ENCODE measurements at places on chromosomes 1 and 21. TPM values are rescaled to one million over a fixed set of nuclear protein-coding genes. Genes with fewer than 3 reads are reported as not detected.
A peak's percentile ranks its signal among the peaks of the same experiment; 100 is the strongest.

GPR61 gene
- not detected for total RNA-seq

ZNF697 gene
- 13.3 TPM for total RNA-seq

TRIM67 gene
- 0.26 TPM for total RNA-seq

VCAM1 gene
- not detected for total RNA-seq

LCA5L gene
- 0.59 TPM for total RNA-seq

- H3K27me3 ChIP-seq = peaks cover 4% of the 10 kb centered on the region
- H3K4me3 ChIP-seq = peak overlapping the region; percentile 85
- no peaks in the 10 kb centered on the region for H3K4me1 ChIP-seq
These were observed 463 bp downstream of the IL12RB2 start for GRCh38 chr1:67308136-67308535.

DNA sequence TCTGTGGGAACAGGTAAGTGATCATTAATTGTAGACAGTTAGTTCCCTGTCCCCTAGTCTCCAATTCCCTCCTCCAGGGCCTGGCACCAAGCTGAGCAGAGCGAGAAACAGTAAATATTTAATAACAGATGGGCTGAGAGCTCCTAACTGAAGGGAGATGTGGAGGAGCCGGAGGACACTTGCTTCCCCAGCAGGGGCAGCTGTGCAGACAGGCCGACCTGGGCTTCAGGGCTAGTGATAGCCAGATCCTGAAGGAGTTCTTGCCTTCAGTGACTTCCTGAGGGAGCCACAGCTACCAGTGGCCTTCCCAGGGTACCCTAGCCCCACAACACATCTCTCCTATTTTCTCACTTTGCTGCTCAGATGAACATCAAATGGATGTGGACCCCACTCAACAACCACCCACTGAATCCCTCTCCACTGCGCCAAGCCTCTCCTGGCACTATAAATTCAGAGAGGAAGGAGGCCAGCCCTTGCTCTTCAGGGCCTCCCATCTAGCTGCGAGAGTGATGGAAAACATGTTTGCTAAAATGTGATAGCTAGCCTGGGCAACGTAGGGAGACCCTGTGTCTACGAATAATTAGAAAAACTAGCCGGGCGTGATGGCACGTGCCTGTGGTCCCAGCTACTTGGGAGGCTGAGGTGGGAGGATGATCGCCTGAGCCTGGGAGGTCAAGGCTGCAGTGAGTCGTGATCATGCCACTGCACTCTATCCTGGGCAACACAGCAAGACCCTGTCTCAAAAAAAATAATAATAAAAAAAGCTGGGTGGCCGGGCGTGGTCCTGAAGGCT lies 26.9 kb upstream of the SYNC start:
- no peak for DNase-seq
- no peaks in the 10 kb centered on the region for H3K36me3 ChIP-seq
- no peak overlapping the region for H3K27ac ChIP-seq
- no peak overlapping the region for H3K4me3 ChIP-seq
- H3K27me3 ChIP-seq = peaks cover 3% of the 10 kb centered on the region
- peaks cover 21% of the 10 kb centered on the region for H3K4me1 ChIP-seq

- peaks cover 7% of the 10 kb centered on the region for H3K4me1 ChIP-seq
- H3K27ac ChIP-seq = no peak overlapping the region
- no peak overlapping the region for H3K4me3 ChIP-seq
- H3K36me3 ChIP-seq = peaks cover 25% of the 10 kb centered on the region
- no peaks in the 10 kb centered on the region for H3K27me3 ChIP-seq
These were observed 23.0 kb downstream of the IPO9 start for GRCh38 chr1:201851949-201852348.

DNA sequence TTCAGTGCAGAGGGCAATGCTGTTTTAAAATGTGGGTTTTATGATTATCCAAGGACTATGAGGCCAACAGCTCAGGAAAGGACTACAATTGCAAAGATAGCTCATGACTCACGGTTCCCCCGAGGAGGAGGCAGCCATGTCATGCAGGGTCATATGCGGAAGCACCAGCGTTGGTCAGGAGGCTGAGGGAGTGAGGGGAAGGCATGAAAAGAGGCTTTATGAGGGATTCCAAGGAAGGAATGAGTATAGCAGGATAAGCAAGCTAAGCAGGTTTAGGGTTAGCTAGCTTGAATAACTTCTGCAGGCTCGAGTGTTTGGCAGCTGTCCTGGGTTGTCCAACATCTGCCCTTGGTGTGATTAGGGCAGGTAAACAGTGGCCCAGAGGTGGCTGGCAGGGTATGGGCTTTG lies 495.1 kb downstream of the SETD4 start:
- no peak for DNase-seq
- H3K4me1 ChIP-seq = no peaks in the 10 kb centered on the region
- no peak overlapping the region for H3K27ac ChIP-seq
- no peak overlapping the region for H3K4me3 ChIP-seq
- peaks cover 1% of the 10 kb centered on the region for H3K27me3 ChIP-seq

GRCh38 chr1:212677136-212677535 lies 22.5 kb downstream of the BATF3 start:
- no peak for DNase-seq
- no peak overlapping the region for H3K27ac ChIP-seq
- H3K27me3 ChIP-seq = peaks cover 2% of the 10 kb centered on the region

GRCh38 chr21:29431680-29432079 lies 133.0 kb downstream of the BACH1 start:
- no peak overlapping the region for H3K4me3 ChIP-seq
- peaks cover 21% of the 10 kb centered on the region for H3K4me1 ChIP-seq
- DNase-seq = no peak
- H3K27ac ChIP-seq = no peak overlapping the region
- peaks cover 4% of the 10 kb centered on the region for H3K27me3 ChIP-seq
- H3K36me3 ChIP-seq = no peaks in the 10 kb centered on the region

DNA sequence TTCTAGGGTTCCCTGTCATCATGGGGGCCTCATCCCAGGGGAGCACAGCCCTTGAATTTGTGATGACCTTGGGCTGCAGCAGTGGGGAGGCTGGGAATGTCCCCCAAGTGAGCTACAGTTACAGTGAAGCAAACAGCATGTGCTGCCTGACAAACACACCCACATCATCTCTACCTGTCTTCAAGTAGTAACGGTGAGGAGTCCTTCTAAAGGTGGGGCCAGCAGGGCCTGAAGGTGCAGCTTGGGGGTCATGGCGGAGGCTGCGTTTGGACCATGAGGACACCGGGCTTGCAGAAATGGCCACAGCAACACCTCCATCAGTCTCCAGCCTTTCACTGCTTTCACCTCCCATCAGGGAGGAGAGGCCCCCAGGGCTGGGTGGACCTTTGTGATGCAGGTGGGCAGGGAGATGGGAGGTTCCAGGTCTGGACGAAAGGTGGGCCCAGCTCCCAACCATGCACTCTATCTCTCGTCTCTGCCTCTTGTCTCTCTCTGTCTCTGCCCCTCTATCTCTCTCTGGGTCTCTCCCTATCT lies 55.7 kb downstream of the WNT9A start:
- peaks cover 11% of the 10 kb centered on the region for H3K27me3 ChIP-seq
- no peak overlapping the region for H3K4me3 ChIP-seq
- DNase-seq = no peak

GRCh38 chr1:171998711-171999110 lies 157.4 kb downstream of the DNM3 start:
- no peaks in the 10 kb centered on the region for H3K36me3 ChIP-seq
- no peak overlapping the region for H3K4me3 ChIP-seq
- H3K4me1 ChIP-seq = no peaks in the 10 kb centered on the region
- no peak overlapping the region for H3K27ac ChIP-seq
- no peaks in the 10 kb centered on the region for H3K27me3 ChIP-seq
- no peak for DNase-seq

DNA sequence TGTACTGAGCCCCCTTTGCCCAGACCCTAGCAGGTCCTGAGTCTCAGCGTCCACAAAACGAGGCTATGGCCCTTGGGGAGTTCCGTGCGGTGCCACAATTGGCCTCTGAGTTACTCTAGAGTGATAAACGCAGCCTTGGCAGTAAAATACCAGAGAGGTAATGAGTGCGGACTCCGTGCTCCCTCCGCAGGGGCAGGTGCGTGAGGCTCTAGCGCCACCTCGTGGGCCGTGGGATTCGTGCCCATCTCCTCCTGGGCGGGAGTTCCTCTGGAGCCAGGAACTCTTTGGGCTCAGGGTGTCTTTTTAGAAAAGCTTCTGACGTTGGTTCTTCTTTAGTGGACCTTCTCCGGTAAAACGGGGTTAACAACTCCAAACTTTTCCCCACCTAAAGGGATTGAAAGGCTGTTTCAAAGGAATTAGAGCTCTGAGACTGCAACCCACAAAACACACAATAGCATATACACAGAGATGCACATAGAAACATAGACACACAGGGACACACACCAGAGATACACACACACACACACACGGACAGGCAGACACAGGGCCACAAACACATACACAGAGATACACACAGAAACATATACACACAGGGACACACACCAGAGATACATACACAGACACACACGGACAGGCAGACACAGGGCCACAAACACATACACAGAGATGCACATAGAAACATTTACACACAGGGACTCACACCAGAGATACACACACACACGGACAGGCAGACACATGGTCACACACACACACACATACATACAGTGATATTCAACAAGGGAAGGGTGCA lies 99.4 kb downstream of the KCNJ15 start:
- peak; percentile 91 for DNase-seq
- H3K4me3 ChIP-seq = no peak overlapping the region
- peak overlapping the region; percentile 21 for H3K27ac ChIP-seq
- H3K27me3 ChIP-seq = peaks cover 9% of the 10 kb centered on the region

DNA sequence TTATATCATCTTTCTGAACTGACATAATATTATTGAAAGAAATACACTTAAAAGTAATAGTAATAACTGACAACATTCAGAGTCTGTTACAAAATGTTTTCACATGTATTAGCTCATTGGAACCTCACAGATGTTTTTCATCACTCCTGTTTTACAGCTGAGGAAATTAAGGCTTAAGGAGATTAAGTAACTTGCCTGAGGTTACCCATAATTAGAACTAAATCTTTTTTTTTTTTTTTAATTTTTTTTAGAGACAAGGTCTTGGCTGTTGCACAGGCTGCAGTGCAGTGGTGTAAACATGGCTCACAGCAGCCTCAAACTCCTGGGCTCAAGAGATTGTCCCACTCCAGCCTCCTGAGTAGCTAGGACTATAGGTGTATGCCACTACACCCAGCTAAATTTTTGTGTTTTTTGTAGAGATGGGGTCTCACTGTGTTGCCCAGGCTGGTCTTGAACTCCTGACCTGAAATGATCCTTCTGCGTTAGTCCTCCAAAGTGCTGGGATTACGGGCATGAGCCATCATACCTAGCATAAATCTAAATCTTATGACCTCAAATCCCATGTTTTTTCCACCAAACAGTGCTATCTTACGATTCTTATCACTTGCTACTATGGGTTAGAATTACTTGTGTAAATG lies 64.7 kb upstream of the MACF1 start:
- H3K36me3 ChIP-seq = no peaks in the 10 kb centered on the region
- H3K27ac ChIP-seq = peak overlapping the region; percentile 31
- DNase-seq = no peak
- no peaks in the 10 kb centered on the region for H3K27me3 ChIP-seq

- H3K4me1 ChIP-seq = no peaks in the 10 kb centered on the region
- H3K36me3 ChIP-seq = no peaks in the 10 kb centered on the region
- H3K27me3 ChIP-seq = peaks cover 4% of the 10 kb centered on the region
These were observed 6.5 kb upstream of the IGSF3 start for GRCh38 chr1:116674011-116674531.

DNA sequence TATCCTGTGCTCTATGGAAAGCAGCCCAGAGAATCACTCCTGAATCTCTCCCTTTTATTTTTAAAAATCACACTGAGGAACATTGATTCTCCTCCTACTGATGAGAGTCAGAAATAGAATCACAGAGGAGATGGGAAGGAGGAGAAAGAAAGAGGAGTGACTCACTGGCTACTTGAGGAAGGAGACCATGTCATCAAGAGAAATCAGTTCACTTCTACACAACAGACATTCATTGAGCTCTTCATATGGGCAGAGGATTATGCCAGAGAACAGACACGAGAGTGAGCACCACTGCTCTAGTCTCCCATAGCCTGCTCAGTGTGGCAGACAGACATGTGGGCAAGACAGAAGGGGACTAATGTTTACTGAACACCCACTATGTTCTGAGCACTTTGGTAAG lies 44.2 kb downstream of the RAB3B start:
- no peak overlapping the region for H3K27ac ChIP-seq
- peaks cover 9% of the 10 kb centered on the region for H3K4me1 ChIP-seq
- H3K27me3 ChIP-seq = peaks cover 5% of the 10 kb centered on the region

- H3K36me3 ChIP-seq = peaks cover 6% of the 10 kb centered on the region
- H3K4me1 ChIP-seq = peaks cover 20% of the 10 kb centered on the region
- peaks cover 4% of the 10 kb centered on the region for H3K27me3 ChIP-seq
- H3K4me3 ChIP-seq = no peak overlapping the region
These were observed 46.2 kb downstream of the USP25 start for GRCh38 chr21:15775981-15776380.

- no peaks in the 10 kb centered on the region for H3K27me3 ChIP-seq
- H3K27ac ChIP-seq = no peak overlapping the region
- peaks cover 19% of the 10 kb centered on the region for H3K36me3 ChIP-seq
- no peak overlapping the region for H3K4me3 ChIP-seq
These were observed 51.6 kb downstream of the PLPP3 start for GRCh38 chr1:56527548-56528302.

DNA sequence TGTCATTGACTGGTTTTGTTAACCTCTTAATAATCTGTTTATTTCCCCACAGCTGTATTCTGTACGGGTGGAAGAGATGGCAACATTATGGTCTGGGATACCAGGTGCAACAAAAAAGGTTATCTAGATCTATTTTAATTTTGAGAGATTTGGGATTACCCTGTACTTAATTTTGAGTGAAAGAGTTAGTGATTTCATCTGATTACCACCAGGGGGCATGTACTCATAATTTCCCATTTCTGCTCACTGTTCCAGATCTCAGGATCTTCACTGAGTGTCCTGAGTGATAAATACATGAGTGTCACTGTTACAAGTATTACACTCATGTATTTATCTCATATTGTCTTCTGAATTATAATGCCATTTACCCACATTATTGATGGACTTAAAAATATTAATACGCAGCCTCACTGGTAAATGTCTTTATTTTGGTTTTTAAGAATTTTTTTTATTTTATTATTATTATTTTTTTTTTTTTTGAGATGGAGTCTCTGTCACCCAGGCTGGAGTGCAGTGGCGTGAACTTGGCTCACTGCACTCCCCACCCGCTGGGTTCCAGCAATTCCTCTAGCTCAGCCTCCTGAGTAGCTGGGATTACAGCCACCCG lies 27.4 kb downstream of the DTL start:
- no peak overlapping the region for H3K4me3 ChIP-seq
- H3K27me3 ChIP-seq = no peaks in the 10 kb centered on the region
- no peak overlapping the region for H3K27ac ChIP-seq

DNA sequence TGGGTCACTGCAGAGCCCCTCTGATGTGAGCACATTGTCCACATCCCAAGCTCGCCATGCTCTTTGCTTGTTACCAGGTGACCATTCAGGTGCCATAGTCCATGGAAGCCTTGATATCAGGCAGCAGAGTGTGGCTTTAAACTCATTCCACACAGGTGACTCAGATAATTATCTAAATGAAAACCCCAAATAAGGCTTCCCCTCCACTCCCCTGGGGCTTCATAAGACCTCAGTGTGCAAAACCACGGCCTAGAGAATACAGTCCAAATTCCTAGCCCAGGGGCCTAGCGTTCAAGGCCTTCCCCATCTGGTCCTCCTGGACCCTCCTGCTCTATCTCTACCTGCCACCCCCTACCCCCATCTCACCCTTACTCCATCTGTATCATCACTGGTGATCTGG lies 97.1 kb downstream of the ARHGEF10L start:
- no peak overlapping the region for H3K27ac ChIP-seq
- no peaks in the 10 kb centered on the region for H3K4me1 ChIP-seq
- peaks cover 5% of the 10 kb centered on the region for H3K27me3 ChIP-seq
- DNase-seq = no peak

- H3K27ac ChIP-seq = no peak overlapping the region
- no peak overlapping the region for H3K4me3 ChIP-seq
- no peaks in the 10 kb centered on the region for H3K36me3 ChIP-seq
- peaks cover 18% of the 10 kb centered on the region for H3K4me1 ChIP-seq
- DNase-seq = no peak
These were observed 41.4 kb upstream of the GOLT1A start for GRCh38 chr1:204255225-204255624.
